ENCODE measurements at places on chromosomes 6 and 20.

GRCh38 chr20:45104786-45105185, 3.9 kb upstream of the KCNS1 start:
- DNase-seq: no peak

DNA sequence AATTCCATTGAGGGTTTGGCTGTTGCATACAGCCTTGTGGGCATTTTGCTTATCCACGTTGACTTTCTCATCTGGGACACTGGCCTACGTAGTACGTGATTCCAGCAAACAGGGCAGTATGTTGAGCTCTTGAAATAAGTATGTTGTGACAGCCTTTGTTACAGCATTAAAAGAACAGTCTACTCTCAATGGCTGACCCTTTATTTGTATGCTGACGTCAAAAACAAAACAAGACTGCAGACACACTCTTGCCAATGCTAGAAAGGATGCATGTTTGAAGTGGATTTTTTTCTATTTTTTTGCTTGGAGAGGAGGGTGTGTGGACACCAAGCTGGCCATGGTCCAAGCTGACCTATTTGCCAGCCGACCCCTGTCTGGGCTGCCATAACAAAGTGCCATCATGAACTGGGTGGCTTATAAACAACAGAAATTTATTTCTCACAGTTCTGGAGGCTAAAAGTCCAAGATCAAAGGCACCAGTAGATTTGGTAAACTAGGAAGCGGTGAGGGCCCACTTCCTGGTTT, 10.8 kb upstream of the SNHG17 start:
- no peak for DNase-seq

- no peak for DNase-seq
Observed at GRCh38 chr6:21886542-21887151, 293.1 kb downstream of the SOX4 start.

DNA sequence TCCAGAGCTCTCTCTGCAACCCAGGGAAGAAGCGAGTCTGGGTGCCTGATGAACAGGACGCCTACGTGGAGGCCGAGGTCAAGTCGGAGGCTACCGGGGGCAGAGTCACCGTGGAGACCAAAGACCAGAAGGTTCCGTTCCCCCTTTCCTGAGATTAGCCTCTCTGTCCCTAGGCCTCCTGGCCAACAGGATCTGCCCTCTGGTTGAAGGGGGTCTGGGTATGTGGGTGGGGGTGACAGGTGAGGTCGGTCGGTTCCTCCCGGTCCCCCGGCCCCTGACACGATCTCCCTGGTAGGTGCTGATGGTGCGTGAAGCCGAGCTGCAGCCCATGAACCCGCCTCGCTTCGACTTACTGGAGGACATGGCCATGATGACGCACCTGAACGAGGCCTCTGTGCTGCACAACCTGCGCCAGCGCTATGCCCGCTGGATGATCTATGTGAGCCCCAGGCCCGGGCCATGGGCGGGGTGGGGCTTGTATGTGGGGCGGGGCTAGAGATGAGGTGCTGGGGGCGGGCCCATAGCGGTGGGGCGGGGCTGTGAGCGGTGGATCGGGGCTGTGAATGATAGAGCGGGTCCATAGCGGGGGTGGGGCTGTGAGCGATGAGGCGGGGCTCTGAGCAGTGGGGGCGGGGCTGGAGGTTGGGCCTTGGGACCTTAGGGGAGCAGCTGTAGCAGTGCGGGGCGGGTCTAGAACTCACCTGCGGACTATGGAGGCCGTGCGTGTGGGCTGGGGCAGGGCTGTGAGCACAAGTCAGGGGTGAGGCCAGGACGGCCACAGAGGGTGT, 23.9 kb downstream of the MYH7B start:
- no peak for DNase-seq

GRCh38 chr6:3319610-3320200, 61.0 kb downstream of the PSMG4 start:
- no peak for DNase-seq

DNA sequence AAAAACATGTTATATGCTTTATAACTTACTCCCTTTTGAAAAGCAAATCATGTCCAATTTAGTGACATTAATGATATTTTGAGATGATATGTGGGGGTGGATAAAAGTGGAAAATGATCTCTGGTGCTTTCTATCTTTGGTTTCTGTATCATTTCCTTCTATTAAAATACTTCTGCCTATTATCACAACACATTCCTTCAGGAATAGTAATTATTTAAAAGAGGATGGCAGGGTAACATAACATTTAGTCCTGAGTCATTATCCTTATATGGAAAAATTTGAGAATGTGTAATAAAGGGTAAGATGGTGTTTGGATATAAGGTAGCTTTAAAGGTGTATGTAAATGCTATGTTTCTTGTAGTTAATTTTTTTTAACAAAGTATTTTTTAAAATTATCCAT, 657.7 kb downstream of the PHF3 start:
- no peak for DNase-seq

All from HCT116 (cell line).